Daoy (cell line): ENCODE measurements at places on chromosomes 16 and 17. TPM values are rescaled to one million over a fixed set of nuclear protein-coding genes. Genes with fewer than 3 reads are reported as not detected.

- DNase-seq = peak; percentile 56
Observed at GRCh38 chr16:86567701-86568581, 1.3 kb downstream of the FOXC2 start.

GRCh38 chr17:40310882-40311391 is 2.0 kb downstream of the RARA start:
- no peak for DNase-seq

GRCh38 chr17:77438241-77439188 is 297.7 kb downstream of the SEC14L1 start:
- no peak for DNase-seq

DNA sequence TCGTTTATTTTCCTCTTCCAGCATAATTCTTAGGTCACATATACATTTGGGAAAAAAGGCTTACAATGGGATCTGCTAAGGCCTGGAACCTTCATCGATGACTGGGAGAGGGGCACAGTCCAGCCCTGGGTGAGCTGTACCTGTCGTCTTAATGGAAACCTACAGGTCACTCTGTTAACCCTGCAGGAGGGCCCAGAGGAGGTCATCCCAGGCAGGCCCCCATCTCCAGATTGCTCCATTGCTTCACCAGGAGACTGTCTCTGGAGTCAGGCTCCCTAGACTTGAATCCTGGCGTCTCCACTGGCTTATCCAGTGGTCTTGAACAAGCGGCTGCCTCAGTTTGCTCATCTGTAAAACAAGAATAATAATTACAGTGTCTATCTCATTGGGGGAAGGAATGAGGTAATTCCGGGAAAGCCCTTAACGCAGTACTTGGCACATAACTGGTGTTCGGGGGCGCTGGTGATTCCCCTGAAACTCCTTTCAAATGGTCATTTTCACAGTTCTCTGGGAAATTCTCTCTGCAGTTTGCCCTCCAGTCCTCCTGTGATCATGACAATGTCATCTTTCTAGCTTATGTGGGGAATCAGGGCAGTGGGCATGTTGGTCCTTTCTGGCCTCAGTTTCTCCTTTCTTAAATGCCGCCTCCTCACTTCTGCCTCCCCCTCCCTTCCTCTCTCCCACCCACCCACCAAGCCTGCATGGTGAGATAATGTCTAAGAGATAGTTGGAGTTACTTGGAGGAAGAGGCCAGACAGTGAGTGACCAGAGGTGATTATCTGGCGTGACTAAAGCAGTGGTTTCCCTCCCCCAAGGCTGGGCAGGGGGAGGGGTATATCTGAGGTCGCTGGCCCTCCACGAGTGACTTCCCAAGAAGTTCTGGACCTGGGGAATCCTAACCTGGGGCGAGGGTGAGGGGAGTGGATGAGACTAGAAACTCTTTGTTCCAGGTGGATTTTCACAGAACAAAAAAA is 31.3 kb upstream of the TAC4 start:
- DNase-seq = no peak

DNA sequence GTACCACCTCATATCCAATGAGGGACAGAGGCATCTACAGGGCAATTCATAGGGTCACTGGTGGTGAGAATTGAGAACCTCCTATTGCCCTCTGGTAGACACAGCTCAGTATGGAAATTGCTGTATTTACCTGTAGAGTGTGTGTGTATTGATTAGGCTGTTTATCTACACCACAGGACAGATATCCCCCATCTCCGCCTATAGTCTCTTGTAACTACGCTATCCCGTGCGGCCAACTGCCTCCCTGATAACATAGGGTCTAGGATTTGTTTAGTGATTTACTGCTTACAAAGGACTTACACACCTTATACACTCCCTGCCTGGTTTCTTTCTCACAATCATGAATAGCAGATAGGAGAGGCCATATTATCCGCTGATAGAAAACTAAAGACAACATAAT is 1.7 kb upstream of the STAT3 start:
- DNase-seq = no peak

The SPATA22 gene
- total RNA-seq = not detected in 2 replicates

DNA sequence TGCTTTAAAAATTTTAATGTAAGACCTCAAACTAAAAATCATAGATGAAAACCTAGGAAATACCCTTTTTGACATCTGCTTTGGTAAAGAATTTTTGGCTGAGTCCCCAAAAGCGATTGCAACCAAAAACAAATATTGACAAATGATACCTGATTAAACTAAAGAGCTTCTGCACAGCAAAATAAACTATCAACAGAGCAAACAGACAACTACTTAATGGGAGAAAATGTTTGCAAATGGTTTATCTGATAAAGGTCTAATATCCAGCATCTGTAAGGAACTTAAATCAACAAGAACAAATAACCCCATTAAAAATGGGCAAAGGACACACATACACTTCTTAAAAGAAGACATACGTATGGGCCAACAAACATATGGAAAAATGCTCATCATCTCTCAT is 242.5 kb downstream of the BCAS3 start:
- no peak for DNase-seq

The KIFC3 gene
- 40.9 and 53.9 TPM in 2 replicates for total RNA-seq

The HIC1 gene
- total RNA-seq = 10.4 and 12.2 TPM in 2 replicates

The HOXB7 gene
- 10.6 and 13.2 TPM in 2 replicates for total RNA-seq

The KCNG4 gene
- not detected in 2 replicates for total RNA-seq

- DNase-seq = no peak
Observed at GRCh38 chr17:18300725-18301480, 13.9 kb downstream of the TOP3A start.

DNA sequence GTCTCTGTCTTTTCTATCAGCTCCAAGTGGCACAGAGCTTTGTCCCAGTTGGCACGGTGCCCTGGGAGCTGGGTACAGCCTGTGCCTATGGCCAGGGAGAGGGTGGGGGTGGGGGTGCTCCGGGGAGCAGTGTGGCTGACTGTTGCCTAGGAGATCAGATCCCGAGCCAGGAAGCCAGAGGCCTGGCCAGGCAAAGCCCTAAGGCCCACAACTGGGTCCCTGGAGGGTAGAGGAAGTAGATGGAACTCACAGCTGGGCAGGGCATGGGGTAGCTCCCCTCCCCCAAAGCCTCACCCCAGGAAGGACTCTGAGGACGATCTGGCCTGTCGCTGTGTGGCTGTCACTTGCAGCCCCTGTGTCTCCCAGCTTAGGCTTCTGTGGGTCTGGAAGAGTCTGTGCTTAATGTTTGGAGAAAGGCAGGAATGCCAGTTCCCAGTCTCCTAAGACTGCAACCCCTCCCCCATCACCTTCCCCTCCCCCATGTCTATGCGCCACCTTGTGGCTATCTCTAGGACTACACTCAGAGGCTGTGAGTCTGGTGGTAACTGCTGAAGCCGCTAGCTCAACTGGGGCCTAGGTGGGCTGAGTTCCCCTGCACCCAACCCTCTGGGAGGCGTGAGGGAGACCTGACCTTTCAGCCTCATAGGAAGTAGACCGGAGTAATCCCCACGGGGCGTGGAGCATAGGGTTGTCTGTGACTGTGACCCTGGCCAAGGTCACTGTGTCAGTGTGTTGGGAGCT is 12.6 kb downstream of the THRA start:
- peak; percentile 45 for DNase-seq

- no peak for DNase-seq
Observed at GRCh38 chr17:50879086-50879485, 12.9 kb upstream of the TOB1 start.

GRCh38 chr16:29821643-29822115 is 1.4 kb downstream of the MVP start:
- DNase-seq = peak; percentile 83

- DNase-seq = no peak
Observed at GRCh38 chr16:4957420-4957719, 760 bp upstream of the SEC14L5 start.
